ENCODE measurements at places on chromosomes 3 and 15. TPM values are rescaled to one million over a fixed set of nuclear protein-coding genes. Genes with fewer than 3 reads are reported as not detected.

GRCh38 chr15:36883713-36884517 lies 216.4 kb downstream of the MEIS2 start:
- DNase-seq, result no peak

DNA sequence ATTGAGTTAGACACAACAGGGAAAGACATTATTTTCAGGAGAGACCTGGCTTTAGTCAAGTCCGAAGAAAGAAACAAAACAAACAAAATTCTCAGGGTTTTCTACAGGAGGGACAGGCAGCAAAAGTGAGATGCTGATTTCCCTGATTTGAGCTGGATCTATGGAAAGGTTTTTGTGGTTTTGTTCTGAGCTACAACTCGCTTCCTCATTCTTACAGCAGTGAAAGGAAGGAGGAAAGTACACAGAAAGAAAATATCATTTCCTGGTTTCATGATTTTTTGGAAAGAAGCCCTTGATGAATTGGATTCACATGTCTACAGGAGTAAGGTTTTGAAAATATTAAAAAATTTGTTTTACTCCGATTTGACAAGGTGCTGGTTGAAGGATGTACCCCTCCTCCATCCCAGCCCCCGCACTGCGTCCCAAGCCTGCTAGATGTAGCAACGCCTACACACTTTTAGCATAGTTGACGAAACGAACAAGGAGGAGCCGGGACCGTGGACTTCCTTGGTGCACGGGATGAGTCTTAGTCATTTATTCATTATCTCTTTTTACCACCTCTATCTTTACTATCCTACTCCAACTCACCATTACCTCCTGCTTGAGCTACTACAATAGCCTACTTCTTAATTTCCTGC lies 10.8 kb downstream of the PRICKLE2 start:
- DNase-seq, result no peak

DNA sequence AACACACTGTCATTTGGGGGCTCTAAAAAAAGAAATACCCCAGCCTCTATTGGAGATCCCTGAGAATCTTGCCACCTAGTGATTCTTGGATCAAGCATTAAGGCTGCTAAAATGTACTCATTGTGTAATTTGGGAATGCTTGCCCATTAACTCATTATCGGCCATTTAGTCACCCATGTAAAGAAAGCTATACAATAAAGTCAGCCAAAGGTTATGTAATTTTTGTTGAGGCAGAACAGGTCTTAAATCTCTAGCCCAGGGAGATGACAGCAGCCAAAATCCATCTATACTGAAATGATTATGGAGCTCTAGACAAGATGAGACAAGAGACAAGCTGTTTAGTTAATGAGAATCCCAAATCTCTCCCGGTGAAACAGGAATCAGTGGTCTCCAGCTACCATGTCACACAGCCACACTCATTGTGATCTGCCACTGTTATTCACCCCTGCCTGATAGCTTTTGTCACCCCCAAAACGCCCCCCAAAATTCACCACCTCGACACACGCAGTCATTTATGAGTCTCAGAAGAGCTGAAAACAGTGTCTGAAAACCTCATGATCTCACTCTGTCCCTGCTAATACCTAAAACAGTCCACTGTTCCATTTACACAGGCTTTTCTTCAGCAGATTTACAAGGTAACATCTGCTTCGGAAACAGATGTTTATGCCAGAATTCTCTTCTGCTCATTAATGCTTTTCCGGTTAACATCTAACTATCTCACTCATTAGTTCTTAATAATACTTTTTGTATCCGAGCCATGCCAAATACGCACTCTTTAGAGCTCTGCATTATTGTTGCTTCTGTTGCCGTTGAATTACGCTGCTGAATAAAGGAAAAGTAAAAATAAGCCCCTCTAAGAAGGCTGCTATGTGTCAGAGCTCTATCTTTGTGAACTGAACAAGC lies 138.5 kb downstream of the RORA start:
- DNase-seq, result no peak

DNA sequence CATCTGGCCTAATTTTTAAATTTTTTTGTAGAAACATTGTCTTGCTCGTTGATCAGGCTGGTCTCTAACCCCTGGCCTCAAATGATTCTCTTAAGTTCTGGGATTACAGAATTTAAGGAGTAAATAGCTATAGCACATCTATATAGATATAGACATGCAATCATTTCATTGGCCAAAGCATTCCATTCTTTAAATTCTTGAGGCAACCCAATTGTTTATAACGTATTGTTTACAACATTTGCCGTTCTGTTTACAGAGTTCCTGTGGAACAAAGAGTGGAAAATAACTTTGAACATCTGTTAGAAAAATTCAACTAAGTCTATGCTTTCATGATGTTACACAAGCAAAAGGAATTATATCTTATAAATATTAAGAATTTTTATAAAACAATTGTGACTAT lies 205.2 kb upstream of the ROBO2 start:
- DNase-seq, result no peak

DNA sequence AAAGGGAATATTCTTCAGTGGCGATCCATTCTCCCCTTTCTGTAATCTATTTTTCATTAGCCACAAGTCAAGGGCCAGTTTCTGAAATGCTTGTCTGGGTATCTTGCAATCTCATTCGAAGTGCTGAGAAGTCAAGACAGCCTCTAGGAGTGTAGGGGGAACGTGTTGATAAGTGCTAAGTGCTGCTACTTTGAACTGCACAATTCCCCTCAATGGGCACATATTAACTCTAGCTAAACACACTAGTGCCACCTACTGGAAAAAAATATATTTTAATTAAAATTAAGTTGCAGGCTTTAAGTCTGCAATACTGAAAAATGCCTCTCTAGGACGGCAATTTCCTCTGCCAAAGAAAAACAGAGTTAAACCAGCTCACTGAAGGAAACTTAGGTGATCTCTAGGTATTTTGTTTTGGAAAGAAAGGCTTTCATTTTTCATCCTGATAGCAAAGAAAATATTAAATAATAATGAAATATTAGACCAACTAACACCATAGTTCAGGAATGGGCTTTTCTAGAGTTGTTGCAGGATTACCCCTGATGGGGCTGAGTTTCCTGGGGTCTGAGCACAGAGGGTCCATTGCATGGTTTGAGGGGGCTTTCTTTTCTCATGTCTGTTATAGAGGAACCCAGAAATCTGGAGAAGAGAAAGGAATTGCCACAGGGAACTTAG lies 181.9 kb upstream of the KBTBD8 start:
- no peak for DNase-seq

DNA sequence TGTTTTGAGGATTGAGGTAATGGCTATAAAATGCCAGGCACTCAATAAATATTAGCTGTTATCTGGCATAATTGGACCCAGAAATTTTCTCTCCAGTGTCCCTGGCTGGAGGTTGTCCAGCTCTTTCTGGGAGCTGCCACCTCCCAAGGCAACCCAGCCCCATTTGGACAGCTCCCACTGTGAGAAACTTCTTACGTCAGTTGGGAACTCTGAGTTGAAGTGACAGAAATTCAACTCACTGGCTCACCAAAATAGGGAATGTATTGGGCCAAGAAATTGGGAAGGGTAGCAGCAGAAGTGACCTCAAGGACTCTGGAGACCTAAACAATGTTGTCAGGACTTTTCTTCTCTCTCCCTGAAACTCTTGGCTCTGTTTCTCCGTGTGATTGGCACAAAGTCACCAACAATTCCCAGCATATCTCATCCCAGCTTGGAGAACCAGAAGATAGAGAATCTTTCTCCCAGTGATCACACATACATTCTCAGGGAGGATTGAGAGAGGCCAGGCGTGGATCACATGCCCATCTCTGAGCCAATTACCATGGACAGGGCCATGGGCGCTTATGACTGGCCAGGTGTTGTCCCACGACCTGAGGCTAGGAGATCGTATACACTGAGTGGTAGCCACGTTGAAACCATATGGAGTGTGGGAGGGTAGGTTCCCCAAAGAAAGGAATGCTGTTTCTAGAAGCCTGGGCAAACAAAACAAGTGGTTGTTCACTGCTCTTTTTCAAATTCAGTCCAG lies 22.5 kb upstream of the HCN4 start:
- no peak for DNase-seq

The TNNC1 gene
- 0.51 TPM for total RNA-seq
